A172 (cell line): ENCODE measurements at places on chromosomes 16 and 17.
A peak's percentile ranks its signal among the peaks of the same experiment; 100 is the strongest.

DNA sequence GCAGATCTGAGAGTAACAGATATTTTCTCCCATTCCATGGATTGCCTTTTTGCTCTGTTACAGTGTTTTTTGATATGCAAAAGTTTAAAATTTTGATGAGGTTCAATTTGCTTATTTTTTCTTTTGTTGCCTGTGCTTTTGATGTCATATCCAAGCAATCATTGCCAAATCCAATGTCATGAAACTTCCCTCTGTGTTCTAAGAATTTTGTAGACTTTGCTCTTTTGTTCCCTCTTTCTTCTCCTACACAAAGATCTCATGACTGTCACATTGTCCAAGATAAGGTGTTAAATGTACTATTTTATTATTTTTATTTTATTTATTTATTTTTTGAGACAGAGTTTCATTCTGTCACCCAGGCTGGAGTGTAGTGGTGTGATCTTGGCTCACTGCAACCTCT, 18.9 kb upstream of the KCNH6 start:
- no peak for DNase-seq

GRCh38 chr17:3002538-3003295, 60.7 kb downstream of the OR1D5 start:
- no peak for DNase-seq

- no peak for DNase-seq
Measured at GRCh38 chr16:65570261-65570660, 448.4 kb upstream of the CDH11 start.

DNA sequence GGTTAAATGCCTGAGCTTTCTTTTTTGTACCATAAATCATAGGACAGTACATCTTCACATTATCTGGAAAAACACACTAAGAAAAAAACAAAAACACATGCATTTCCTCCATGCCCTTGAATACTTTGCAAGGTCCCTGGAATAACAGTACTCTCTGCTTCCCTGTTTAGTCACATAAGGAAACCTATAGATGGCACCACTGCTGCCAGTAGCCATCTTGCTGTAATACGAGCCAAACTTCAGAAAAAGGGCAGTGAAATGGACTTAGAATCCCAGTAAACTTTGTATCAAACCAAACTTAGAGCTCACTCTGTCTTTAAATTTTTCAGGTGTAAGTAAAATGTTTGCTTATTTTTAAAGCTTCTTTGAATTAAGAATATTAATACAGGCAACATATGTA, 435.5 kb downstream of the KCNJ2 start:
- no peak for DNase-seq

DNA sequence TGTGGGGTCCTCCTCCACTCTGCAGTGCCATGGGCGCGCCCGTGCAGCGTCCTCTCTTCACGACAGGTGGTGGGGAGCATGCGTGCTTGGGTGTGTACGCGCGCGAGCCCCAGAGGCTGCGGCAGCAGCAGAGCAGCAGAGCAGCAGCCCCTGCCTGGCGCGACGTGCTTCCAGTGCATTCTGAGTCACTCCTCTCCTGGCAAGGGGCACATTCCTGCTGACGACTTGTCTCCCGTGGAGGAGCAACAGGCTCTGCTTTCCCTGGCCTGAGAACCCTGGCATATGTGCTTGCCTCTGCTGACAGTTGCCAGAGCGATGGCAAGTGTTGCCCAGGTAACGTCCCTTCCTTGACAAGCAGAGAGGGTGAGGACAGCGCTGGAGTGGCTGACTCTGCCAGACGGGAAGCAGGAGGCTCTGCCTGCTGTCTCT, 133.8 kb upstream of the PLCG2 start:
- DNase-seq, result peak; percentile 95

DNA sequence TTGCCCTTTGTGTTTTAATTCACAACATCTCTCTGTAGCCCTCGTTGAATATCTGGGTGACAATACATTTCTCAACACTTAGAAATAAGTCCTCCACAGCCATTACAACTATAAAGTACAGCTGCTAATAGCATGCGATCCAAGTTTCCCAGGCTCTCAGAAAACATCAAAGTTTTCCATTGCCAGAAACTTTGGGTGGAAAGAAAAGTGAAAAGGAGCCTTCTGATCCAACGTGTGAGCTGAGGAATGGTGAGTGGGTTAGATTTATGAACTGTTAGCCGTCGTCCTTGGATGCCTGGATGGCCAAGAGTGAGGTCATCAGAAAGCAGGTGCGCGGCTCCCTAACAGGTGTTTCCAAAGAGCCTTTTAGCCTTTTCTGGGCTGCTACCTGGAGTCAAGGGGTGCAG, 258.0 kb downstream of the PMP22 start:
- DNase-seq, result no peak

GRCh38 chr17:45301674-45302073, 15.1 kb downstream of the MAP3K14 start:
- DNase-seq, result no peak

GRCh38 chr16:85674828-85675227, 13.9 kb downstream of the GINS2 start:
- no peak for DNase-seq

- no peak for DNase-seq
Measured at GRCh38 chr16:54212893-54213292, 73.7 kb downstream of the IRX3 start.

DNA sequence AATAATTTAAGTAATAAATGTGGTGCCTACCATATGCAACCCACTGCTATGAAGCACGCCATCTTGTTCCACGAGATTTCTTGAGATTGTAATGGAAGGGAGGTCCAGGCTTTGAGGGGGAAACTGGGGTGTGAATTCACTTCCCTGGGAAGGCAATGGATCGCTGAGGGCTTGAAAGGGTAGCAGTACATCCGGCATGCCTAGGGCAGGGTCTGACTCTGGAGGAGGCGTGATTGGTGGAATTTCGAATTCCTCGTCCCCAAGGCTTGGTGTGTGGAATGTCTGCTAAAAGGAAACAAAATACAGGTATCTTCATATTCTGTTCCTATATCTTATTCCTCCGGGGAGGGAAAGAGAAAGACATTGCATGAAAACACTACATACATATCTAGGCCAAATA, 83.0 kb downstream of the TOX3 start:
- DNase-seq, result no peak

- no peak for DNase-seq
Measured at GRCh38 chr16:49051576-49051975, 230.1 kb downstream of the CBLN1 start.

DNA sequence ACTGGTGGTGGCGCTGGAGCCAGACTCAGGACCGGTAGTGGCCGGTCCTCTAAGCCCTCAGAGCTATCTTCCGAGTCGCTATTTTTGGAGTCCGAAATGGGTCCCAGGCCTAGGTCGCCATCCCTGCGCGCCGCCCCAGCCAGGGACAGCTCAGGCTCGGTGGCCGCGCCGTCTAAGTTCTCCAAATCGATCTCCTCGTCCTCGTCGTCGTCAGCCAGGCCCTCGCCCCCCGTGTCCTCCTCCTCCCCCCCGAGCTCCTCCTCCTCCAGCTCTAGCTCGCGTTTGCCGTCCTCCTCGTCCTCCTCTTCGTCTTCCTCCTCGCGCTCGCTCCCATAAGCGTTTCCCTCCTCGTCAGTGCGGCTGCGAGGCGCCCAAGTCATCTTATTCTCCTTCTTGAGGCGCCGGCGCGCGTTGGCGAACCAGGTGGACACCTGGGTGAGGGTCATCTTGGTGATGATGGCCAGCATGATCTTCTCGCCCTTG, 1.6 kb downstream of the IRX3 start:
- no peak for DNase-seq
